ENCODE measurements at places on chromosomes 16 and 17. TPM values are rescaled to one million over a fixed set of nuclear protein-coding genes. Genes with fewer than 3 reads are reported as not detected.
A peak's percentile ranks its signal among the peaks of the same experiment; 100 is the strongest.

DNA sequence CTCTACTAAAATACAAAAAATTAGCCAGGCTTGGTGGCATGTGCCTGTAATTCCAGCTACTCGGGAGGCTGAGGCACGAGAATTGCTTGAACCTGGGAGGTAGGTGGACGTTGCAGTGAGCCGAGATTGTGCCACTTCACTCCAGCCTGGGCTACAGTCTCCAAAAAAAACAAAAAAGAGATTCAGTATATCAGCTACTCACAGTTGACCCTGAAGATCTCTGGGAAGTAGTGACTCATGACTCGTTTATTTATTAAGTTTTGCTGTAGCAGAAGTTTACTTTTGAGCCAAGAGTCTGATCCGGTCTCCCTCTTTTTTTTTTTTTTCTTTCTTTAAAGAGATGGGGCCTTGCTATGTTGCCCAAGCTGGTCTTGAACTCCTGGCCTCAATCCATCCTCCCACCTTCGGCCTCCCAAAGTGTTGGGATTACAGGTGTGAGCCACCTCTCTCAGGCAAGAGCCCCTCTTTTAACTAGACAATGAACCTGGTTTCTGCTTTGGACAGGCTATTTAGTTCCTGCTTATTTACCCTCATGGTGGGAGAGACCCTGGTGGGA lies 4.4 kb downstream of the MVP start:
- DNase-seq: no peak

DNA sequence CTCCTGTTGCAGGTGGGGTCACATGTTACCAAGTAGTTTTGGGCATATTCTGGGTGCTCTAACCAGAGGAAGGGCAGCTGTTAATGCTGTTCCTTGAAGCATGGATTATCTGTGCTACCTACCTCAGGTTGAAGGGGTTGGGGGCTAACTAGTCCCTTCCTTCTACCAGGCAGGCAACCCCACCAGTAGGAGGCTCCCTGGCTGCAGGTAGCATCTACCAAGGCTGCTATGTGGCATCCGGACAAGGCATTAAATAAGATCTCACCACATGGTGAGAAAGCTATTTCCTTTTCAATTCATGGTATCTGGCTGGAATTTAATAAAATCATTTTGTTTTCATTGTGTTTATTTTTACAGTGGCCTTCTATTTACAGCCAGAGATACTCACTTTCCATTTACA lies 62.5 kb downstream of the CACNG3 start:
- DNase-seq: no peak

DNA sequence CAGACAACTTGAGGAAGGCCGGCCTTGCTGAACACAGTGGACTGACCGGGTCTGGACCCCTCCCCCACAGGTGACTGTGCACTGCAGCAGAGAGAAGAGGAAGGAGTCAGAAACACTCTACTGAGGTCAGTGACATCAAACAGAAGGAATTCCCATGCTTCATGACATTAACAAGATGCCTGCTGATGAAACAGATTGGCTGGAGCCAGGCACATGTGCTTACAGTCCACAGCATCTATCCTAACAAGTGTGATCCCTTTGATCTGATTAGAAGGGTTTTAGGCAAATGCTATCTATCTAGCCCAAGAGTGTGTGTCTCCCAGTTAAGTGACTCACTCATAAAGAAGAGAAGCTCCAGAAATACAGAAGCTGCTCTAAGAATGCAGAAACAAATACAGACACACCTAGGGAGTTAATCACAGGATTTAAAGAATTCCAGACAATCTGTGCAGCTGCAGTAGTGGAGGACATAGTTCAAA lies 90.2 kb downstream of the SYCE1L start:
- no peak for DNase-seq

DNA sequence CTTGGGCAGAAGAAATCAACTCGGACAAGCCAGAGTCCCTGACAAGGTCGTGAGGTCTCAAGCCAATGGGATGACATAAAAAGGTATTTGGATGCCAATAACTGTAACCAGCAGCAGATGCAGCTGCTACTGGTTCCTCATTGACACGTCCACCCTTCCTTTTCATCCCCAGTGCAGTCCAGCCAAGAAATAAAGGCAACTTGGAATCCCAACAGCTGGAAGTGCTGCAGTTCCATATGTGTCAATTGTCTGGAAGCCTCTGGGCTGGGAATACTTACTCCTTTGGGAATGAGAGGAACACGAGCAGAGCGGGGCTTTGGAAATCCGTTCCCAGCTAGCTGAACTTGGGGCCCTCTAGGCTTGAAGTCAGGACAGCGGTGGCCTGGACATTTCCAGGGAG lies 360.4 kb upstream of the ZFHX3 start:
- no peak for DNase-seq

GRCh38 chr17:251531-251930 lies 70.1 kb upstream of the DOC2B start:
- no peak for DNase-seq

DNA sequence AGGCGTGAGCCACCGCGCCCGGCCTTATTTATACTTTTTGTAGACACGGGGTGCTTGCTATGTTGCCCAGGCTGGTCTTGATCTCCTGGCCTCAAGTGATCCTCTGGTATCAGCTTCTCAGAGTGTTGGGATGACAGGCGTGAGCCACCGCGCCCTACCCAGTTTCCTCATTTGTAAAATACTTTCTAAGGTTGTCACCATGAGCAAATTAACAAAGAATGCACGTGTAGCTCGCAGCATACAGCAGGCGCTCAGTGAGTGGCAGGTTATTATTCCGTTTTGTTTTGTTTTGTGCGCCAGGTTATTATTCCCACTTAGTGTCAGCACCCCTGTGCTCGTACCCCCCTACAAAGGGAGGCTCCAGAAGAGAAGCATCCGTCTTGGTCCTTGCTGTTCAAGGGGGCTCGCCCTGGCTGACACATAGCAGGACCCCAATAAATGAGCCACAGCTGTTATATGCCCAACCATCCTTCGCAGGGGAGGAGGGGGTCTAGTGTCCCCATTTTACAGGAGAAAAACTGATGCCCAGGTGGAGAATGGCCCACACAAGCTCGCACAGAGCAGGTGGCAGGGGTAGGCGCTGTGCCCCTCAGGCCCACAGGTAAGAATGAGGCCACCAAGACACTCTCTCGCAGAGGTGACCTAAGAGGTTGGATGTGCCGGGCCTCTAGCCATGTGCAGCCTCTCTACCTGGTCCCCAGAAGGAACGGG lies 686 bp upstream of the MIEF2 start:
- no peak for DNase-seq

DNA sequence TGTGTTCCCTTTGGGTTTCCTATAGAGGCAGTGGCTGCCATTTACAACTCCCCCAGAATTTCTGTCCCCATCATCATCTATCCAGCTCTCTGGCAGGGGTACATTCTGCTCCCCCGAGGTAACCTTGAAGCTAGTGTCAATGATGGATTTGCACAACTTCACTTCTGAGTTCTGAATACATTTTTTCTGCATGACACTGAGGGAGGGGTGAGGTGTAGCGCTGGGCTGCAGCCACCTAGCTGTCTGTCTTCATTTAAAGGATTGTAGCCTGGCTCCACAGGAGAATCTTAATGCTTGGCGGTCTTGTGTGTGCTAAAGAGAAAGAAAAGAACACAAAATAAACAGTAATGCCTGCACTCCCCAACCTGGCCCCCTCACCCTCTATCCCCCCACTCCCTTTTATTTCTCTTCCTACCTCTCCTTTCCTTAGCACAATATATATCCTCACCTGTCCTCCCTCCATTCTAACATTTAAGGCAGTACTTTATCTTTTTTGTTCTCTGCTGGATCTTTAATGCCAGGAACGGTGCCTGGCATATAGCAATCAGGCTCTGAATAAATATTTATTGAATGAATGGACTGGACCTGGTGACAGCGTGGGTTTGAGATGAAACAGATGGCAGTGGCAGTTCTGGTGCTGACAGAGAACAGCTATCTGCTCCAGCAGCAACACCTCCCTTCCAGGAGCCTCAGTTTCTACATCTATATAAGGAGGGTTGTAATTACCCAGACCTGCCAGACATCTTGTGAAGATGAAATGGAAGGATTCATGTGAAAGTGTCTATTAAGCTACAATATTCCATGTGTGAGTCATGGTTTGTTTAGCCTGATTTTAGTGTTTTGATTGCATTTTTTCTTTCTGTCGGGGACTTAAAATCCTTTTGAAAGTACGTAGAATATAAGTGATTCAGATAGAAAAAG lies 163.5 kb upstream of the CDH11 start:
- DNase-seq: no peak

DNA sequence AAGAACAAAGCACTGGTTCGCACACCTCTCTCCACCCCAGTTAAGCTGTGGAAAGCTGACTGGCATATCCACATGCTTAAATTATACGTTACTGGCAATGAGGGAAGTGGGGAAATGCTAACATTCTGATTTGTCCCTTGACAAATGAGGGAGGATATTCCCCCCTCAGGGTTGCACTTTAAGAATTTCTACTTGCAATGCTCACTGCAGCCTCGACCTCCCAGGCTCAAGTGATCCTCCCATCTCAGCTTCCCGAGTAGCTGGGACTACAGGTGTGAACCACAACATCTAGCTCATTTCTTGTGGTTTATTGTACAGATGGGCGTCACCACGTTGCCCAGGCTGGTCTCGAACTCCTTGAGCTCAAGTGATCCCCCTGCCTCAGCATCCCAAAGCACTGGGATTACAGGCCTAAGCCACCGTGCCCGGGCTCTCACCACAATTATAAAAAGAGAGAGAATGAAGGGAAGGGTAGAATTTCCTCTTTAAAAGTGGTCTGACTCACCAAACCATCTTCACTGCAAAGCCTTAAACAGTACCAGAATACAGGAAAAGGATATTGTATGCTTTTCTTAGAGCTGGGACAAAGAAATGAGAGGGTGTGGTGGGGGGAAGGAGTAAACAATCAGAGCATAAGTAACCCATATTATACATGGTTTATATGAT lies 38.9 kb downstream of the KANSL1 start:
- no peak for DNase-seq

CIITA gene
- total RNA-seq: 14.6 TPM

- no peak for DNase-seq
These were observed 555.8 kb downstream of the RBFOX1 start for GRCh38 chr16:7888411-7888810.

CCL8 gene
- total RNA-seq: 0.88 TPM

DNA sequence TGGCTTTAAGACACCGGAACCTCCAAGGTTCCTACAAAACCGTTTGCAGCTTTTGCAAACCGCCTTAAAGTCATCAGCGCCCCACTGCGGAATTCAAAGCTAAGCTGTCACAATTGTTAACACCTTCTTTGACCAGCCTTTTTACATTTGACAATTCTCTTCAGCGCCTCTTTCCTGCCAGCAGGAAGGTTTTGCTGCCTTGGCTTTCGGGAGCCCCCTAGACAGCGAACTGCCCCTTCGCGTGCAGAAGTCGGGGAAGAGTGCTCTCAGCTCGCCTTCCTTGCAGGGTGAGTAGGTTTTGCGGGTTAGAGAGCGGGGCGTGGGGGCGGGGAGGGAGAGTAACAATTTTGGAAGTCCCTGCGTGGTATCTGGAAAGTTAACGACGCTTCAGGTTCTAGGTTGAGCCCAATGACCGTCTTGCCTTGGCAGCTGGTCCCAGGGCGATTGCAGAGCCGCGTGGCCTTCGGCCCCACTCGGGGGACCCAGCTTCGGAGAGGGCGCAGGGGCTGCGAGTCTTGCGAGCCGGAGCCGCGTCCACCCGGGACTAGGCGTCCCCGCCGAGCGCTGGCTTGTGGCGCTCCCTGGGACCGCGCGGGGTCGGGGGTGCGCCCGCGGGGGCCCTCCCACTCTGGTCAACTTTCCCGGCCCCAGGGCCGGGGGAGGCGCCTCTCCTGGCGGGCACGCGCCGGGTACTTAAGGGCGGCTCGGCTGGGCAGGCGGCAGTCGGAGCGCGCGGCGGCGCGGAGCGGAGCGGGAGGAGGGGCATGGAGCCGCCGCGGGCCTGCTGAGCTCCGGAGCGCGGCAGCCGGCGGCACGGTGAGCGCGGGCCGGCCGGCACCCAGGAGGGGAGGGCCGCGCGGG lies at the start of gene HAS3:
HAS3 (plus strand) TSS at position 153 of the 861 bp plus-strand sequence. CDS start 3,743 bp downstream, outside the sequence.
- no peak for DNase-seq

RBBP6 gene
- 67.8 TPM for total RNA-seq

BCL6B gene
- total RNA-seq: 5.9 TPM

GRCh38 chr16:3027983-3028715 lies 4.3 kb downstream of the THOC6 start:
- DNase-seq: peak; percentile 84

GRCh38 chr16:26169473-26169872 lies 477.7 kb downstream of the HS3ST4 start:
- no peak for DNase-seq

CTF1 gene
- total RNA-seq: 3.4 TPM

DNA sequence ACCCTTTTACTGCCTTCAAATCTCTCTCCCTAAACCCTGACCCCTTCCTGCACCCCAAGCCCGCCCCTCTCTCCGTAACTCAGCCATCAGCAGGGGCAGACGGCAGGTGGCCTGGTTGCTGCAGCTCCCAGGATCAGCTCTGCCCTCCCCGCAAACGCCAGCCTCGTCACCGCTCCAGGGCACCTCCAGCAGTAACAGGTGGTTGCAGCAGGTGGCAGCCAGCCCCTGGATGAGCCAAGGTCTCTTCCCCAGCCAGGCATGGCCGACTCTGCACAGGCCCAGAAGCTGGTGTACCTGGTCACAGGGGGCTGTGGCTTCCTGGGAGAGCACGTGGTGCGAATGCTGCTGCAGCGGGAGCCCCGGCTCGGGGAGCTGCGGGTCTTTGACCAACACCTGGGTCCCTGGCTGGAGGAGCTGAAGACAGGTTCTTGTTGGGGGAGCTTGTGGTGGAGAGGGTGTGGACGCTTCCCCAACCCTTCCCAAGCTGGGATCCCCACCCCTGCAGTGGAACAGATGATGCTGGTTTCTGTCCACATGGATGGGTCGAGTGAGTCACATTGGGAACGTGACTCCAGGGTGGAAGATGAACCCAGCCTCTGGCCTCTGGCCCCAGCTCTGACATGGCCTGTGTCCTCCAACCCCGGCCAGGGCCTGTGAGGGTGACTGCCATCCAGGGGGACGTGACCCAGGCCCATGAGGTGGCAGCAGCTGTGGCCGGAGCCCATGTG lies 558 bp downstream of the HSD3B7 start:
- DNase-seq: peak; percentile 70

RNF43 gene
- not detected for total RNA-seq

GRCh38 chr17:21199311-21199710 lies 14.7 kb downstream of the TMEM11 start:
- DNase-seq: no peak

GRCh38 chr17:18139949-18140348 lies 31.4 kb downstream of the MYO15A start:
- DNase-seq: no peak

DNA sequence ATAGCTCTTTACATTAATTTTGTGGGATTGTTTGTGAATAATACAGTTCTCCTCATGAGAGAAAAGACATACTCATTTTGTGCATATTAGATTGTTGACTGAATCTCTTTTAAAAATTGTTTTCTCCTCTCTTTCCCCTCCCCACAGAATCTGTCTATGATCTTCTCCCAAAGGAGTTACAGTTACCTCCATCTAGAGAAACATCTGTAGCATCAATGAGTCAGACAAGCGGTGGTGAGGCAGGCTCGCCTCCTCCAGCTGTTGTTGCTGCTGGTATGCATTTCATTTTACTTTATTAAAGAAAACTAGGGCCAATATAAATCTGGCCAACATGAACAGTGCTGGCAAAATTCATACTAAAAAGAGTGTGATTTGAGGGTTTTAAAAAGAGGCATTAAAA lies 60.5 kb downstream of the NFAT5 start:
- DNase-seq: no peak
